H54 (cell line): ENCODE measurements at places on chromosomes 11 and 22.

- DNase-seq = no peak
Measured at GRCh38 chr22:45600790-45601730, 70.6 kb upstream of the ATXN10 start.

DNA sequence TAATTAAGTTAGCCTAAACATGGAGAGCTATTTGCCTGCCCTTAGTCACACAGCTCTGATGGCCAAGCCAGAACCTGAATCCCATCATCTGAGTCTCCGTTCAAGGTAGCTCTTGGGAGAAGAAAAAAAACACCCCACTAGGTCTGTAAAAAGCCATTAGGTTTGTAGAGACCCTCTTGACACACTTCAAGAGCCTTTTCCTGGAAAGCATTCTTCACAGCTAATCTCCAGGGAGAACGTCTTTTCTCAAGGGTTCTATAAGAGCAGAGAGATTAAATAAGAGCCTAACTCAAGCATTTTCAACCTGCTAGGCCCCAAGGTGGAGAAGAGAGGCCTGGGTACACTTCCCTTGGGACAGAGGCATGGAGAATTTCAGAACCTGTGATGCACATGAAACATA is 61.6 kb upstream of the NAV2 start:
- DNase-seq = no peak

DNA sequence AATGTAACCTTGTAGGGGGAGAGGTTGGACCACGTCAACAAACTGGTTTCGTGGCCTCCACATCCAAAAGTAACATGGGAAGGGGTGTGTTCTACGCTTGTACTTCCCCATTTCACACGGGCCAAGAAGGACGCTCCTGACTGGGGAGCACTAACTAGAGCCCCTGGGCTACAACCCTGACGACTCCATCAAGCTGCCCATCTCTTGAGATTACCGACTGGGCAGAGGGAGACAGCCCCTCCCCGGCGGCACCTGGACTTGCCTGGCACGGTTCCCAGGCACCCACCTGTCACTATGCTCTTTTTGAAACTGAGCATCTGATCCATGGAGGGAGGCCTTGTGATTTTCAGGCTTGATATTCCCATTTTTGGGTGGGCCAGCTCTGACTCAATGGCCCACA is 68.5 kb downstream of the SHANK2 start:
- DNase-seq = no peak

GRCh38 chr11:2413742-2414579 is 13.4 kb downstream of the TSSC4 start:
- DNase-seq = no peak

DNA sequence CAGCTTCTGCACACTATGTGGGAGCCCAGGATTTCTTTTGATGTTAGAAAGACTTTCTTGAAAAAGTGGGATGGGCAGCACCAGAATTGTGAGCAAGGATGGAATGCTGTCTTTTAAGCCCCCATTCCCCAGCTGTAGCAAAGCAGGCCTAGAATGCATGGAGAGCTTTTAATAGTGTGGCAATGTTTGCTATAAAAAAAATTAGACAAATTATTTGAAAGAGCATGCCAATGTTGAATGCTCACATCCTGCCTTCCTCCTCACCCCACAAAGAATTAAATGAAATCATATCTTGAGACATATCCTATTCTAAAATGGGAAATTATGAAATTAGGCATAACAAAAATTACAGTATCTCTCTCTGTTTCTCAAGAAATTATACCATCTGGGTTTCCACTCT is 154.7 kb downstream of the C11orf91 start:
- DNase-seq = no peak

DNA sequence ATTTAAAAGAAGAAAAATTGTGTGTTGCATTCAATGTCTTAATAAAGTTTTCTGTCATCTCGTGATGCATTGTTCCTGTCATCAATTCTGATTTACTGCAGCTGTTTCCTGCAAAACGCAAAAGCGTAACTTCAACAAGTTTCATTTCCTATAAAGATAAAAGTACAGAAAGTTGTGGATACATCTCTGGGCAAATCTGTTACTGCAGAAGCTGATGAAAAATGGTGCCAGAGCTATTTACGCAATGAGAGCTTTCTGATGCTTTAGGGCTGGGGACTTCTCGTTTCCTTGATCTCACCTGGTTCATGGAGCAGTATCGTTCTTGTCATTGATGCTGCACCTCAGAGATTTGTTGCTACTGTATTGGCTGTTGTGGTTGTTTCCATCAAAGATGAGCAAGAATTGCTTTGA is 15.5 kb upstream of the MS4A12 start:
- DNase-seq = no peak

DNA sequence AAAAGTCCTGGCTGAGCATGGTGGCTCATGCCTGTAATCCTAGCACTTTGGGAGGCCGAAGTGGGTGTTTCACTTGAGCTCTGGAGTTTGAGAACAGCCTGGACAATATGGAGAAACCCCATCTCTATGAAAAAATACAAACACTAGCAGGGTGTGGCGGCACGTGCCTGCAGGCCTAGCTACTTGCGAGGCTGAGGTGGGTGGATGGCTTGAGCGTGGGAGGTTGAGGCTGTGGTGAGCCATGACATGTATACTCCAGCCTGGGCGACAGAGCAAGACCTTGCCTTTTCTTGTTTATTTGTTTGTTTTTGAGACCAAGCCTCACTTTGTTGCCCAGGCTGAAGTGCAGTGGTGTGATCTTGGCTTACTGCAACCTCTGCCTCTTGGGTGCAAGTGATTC is 8.1 kb upstream of the CRY2 start:
- DNase-seq = no peak

DNA sequence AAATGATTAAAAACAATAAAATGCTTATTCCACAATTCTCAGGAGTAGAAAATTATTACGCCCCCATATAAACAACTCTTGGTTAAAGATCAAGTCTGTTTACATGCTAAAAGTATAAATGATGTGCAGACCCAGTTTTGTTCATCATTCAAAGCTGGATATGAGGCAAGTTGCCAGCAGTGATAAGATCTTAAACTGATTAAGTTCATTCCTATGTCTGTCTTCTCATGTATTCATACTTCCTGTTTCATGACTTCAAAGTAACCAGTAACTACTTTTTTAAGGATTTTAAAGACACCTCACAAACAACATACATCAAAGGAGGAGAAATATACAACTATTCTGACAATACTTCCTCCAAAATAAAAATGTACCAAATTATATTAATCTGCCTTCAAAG is 55.0 kb upstream of the ARHGAP32 start:
- DNase-seq = no peak

GRCh38 chr11:7579361-7579791 is 65.6 kb downstream of the PPFIBP2 start:
- DNase-seq = no peak

- DNase-seq = no peak
Measured at GRCh38 chr11:57163160-57163868, 18.4 kb upstream of the LRRC55 start.

DNA sequence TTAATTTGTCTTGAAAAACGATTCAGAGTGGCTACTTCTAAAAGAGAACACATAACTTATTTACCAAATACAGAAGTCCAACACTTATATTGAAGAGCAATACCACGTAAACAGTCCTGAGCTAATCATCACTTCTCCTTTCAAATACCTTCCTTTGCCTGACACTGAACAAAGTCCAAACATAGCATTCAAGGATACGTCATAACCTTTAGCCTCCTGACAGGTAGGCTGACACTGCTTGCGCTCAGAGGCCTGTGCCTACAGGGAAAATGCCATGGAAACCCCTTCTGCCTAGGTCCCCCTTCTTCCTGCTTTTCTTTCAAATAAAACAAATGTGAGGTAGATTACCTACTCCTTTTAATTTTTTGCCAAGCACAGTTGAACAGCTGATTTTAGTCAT is 510.0 kb downstream of the INSC start:
- no peak for DNase-seq

DNA sequence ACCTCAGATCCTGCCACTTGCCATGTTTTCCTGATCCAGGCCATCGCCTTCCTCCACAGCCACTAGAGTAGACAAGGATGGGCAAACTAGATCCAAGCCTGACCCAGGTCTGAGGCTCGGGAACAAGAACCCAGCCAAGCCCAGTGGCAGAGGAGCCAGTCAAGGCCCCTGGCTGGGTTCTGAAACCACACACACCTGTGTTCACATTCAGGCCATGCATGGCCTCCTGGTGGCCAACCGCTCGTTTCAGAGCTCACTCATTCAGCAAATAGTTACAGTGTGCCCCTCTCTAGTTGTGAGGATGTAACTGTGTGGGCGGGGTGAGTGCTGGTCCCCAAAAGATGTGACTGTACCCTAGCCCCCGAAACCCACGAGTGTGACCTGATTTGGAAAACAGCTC is 337.6 kb downstream of the CTTN start:
- no peak for DNase-seq

DNA sequence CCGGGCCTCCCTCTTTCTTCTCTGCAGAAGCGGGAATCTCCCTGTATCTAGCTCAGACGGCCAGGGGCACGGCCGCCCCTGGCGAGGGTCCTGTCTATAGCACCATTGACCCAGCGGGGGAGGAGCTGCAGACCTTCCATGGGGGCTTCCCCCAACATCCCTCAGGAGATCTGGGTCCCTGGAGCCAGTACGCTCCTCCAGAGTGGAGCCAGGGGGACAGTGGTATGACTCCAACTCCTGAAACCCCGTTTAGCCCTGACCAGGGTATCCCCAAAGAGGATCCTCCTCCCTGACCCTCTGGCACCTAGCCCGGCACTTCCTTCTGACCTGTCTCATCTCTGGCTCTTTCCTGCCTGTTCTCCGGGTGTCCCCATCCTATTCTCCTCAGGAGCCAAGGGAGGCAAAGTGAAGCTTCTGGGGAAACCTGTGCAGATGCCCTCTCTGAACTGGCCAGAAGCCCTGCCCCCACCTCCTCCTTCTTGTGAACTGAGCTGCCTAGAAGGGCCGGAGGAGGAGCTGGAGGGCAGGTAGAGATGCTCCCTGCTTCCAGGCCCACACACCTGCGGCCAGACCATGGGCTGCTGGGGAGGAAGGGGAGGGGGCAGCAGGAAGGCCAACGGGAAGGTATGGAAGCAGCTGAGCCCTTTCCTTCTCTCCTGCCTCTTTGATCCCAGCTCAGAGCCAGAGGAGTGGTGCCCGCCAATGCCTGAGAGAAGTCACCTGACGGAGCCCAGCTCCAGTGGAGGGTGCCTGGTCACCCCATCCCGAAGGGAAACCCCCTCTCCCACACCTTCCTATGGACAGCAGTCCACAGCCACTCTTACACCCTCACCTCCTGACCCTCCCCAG is 12.9 kb downstream of the ROBO3 start:
- no peak for DNase-seq

DNA sequence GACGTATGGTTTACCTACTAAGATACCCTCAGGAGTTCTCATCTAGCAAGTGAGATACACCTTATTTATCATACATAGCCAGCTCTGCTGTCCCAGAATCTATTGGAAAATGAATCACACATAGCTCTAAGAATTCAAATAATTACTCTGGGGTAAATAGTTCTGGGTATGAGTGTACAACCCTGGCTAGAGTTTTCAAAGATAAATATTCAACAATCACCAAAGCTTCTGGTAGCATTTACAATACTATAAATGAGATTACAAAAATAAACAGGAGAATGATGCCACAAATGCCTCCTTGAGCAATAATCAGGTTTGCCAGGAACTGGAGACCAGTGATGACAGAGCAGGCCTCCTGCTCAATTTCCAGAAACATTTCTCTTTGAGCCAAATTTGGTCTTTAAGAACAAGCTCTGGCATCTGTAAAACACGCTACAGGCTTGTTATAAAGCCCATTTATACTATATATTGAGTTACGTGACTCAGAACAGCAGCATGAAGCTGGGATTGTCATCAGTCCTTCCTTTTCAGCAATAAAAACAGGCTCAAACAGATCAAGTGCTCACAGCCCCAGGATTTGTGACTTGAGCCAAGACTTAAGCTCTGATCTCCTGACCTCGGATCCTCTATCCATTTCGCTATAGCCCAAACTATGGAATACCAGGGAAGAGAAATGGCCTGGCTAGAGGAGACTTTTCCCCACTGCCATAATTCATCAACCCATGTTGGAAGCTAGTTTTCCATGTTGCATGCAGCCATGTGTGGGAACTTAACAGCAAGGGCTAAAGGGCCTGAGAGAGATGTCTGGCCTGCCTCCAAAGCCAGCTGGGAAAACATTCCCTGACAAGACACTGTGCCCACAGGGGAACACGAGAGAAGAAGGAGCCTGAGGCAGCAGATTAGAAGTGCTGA is 19.7 kb downstream of the RAB30 start:
- DNase-seq = peak; percentile 54

DNA sequence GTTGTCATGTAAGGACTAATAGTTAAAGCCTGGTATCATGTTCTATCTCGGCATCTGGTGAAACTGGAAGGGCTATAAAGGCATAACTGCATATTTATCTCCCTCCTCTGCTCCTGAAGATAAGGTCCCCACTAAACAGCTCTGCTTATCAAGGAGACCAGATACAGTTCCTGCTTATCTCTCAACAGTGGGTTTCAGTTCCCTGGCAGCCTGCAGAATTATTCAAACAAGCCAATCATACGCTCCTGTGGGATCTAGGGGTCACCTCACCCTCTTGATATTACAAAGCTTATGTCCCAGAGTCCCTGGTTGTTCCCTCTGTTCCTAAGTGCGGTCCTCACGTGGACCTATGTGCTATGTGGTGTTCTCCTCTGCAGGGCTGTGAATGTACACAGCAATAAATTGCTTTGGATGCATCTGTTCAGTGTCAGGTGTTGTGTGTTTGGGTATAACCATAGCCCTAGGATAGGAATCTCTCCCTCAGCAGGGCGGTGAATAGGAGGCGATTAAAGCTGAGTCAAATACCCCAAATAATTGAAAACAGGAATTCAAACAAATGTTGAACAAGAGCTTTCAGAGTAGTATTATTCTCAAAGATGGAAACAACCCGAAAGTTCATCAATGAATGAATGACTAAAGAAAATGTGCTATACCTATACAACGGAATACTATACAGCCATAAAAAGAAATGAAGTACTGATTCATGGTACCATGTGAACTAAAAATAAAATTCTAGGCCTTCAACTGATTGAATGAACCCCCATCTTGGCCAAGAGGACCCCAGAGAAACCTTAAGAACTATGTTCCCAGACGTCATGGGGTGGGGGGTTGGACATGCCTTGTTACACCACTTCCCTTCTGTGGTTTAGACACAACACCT is 3.1 kb upstream of the OOSP4A start:
- no peak for DNase-seq

DNA sequence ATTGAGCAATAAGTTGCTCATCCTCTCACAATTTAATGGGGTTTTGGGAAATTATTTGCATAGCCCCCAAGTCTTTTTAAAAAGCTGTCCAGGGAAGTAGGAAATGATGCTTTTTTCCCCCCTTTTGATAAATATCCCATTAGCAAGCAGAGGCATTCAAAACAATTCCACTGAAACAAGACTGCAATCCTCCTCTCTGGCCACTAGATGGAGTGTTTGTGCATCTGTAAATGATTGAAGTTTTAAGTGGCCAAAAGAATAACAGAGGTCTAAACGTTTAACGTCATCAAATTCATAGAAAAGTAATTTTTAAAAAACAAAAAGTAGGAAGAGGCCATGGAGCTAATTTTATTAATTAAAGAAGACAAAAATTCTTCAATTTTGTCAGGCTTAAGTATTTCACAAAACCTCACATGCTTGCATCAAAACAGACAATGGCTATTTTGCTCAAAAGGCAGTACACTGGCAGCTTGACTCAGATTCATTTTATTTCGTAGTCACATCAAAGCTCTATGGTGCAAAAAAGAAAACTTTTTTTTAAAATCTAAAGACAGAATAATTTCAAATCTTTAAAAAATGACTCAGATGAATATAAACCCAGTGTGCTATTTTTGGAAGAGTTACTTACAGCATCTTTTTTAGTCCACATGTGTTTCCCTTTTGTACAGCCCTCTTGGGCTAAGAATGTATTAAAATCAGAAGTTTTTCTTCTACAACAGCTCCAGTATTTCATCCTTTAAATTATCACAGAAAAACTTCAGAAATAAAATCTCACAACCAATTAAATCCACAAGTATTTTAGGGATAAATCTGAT is 17.8 kb downstream of the CHORDC1 start:
- DNase-seq = no peak

- DNase-seq = no peak
Measured at GRCh38 chr11:68127714-68128681, 6.8 kb upstream of the CHKA start.
